ENCODE measurements at places on chromosomes 3 and 15.

DNA sequence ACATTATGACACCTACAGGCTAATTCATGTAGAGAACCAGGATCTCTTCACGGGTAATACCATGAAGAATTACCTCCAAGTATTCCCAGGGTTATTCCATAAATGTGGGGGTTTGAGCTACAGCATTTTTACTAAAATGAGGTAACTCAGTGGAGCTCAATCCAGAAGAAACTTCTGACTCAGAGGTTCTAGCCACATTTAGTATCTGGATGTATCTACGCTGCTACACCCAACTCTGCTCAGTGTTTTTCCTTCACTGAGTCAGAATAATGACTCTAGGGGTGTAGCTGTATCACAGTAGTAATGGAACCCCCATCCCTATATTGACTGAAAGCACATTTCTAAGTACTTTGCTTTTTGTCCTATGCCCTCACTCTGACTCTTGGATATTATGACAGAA is 52.4 kb downstream of the COPS2 start:
- no peak for DNase-seq

DNA sequence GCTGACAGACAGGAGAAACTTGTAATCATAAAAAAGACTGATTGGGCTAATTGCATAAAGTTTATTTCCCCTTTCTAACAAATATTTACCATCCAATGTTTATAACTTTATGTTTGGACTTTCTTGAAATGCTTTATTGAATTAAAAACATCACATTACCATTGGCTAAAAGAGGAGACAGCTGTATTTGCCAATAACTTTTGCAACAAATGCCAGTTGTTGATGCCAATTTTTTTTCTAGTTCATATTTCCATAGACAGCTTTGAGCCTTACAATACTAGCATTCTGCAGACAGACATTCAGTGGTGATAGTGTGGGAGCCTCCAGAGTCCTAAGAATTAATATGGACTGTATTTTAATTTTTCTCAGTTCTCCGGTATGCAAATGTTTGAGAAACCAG is 198.4 kb downstream of the ADAMTS17 start:
- DNase-seq, result no peak

- DNase-seq, result no peak
Measured at GRCh38 chr3:38043486-38043885, 4.5 kb downstream of the DLEC1 start.

DNA sequence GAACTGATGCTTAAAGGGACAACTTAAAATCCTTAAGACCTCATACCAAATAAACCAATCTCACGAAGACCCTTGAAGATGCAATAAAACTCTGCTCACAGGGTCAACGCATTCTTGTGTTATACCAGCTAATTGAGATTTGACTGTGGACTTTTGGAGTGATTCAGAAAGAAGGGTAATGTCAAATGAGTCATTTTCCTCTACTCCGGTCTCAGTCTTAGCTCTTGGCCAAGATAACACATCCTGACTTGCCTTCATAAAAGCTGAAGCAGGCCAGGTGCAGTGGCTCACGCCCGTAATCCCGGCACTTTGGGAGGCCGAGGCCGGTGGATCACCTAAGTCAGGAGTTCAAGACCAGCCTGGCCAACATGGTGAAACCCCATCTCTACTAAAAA is 3.8 kb downstream of the PKM start:
- no peak for DNase-seq

GRCh38 chr15:31254431-31255175 is 72.0 kb upstream of the KLF13 start:
- no peak for DNase-seq

DNA sequence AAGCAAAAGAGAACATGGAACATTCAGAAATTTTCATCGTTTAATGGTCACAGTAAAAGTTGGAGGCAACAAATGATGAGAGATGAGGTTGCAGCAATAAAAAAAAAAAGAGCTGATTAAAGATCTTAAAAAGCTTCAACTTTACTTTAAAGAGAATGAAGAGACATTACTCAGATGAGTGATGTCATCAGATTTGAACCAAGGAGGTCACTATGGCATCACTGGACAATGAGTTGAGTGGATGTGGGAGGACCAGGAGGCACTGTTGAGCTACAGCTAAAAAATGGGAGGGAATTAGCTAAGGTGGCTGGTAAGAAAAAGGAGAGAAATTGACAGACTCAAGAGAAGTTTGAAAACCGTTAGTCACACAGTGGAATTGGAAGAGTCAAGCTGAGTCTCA is 138.4 kb downstream of the SST start:
- DNase-seq, result no peak

DNA sequence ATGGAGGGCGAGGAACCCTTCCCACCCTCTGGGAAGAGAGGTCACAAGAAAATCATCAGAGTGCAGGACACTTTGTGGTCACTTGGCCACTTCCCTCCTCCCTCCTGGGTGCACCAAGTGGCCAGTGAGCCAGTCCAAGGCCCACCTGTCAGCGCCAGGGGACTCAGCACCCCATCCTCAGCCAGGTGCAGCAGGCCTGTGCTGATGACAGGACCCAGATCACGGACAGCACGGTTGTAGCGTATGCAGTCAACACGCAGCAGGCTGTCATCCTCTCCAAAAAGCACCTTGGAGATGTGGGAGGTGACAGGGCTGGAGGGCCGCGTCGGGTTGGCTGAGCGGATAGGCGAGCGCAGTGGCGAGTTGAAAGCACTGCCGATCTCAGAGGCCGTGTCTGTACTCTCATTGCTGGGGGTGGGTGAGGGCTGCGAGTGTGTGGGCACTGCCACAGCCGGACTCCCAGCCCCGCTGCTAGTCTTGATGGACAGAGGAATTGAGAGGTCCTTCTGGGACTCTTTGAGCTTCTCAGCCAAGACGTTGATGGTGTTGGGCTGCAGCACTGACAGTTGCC is 41.5 kb downstream of the SEMA3G start:
- DNase-seq, result no peak

DNA sequence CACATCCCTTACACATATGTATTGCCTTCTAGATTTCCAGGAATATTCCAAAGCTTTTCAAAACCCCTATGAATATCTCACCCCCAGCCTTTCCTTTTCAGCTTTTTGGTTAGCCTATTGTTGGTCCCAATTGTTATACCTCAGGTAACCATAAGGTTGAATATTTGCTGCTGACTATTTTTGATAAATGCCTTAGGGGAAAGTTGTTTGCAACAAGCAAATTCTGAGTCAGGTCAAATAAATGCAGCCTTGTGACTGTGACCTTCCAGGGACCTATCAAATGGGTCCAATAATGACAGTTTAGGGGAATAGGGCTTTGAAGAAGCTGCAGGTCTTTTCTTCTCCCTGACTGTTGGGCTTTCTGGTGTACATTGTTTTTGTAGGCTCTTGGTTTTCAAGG is 699.7 kb downstream of the NTRK3 start:
- no peak for DNase-seq

DNA sequence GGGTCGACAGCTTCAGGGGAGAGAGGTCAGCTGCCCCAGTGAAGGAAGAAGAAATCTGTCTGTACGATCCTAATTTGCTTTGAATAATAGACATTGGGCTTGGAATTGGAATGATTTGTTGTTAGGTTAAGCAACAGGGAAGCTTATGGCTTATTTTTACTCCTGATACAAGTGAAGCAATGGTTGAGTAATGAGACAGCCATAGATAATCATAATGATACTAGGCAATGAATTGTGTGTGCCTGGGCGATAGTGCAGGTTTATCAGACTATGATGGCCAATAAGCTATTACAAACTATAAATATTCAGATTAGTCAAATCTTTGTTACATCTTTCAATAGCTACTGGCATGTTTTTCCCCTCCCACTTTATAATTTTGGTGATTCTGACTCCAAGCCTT is 140.9 kb upstream of the CDIN1 start:
- no peak for DNase-seq

DNA sequence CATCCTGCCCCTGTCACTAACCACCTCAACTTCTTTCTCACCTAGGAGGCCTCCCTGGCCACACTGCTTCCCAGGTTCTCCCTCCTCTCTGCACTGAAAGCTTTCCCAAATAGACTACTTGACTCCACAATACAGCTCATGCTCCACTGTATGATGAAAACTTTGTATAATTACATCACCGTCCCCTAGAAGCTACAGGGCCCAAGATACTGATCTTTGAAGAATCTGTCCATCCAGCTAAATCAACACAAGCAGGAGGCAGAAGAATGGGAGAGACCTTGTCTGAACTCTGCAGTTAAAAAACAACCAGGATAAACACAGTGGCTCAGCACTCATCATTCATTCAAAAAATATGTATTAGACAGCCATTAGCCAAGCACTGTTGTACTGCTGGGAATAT is 26.4 kb upstream of the RPS17 start:
- DNase-seq, result no peak

DNA sequence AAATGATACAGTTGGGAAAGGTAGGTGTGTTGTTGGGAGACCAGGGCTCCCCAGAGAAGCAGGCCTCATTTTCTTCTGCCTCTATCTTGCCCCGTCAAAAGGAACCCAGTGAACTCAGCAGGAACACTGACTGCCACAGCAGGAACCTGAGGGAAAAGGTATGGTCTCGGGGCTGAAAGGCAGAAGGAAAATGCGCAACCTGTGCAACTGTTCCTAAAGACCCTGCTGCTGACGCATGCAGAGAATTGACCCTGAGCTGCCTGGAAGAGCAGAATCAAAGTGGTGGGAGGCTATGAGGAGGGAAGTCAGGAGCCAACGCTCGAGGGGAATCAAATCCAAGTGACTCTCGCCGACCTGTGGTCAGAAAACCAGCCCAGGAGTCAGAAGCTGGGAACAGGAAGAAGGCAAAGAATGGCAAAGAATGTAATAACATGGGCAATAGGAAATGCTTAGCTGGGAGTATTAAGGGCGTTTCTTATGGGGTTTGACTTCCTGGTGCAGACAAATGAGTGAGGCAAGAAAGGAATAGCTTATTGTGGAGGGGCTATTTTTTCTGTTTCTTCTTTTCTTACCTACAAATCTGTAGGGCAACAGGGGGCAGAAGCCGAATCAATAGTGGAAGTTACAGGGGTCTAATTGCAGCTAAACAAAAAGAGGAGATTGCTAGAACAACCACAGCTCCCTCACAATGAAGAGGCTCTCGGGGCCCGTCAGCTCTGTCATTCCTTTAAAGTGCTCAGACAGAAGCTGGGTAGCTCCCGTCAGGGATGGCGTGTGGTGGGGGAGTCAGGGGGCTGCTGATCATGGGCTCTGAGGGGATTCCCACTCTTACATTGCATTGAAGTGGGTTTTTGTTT is 65.4 kb upstream of the DLG1 start:
- DNase-seq, result no peak

DNA sequence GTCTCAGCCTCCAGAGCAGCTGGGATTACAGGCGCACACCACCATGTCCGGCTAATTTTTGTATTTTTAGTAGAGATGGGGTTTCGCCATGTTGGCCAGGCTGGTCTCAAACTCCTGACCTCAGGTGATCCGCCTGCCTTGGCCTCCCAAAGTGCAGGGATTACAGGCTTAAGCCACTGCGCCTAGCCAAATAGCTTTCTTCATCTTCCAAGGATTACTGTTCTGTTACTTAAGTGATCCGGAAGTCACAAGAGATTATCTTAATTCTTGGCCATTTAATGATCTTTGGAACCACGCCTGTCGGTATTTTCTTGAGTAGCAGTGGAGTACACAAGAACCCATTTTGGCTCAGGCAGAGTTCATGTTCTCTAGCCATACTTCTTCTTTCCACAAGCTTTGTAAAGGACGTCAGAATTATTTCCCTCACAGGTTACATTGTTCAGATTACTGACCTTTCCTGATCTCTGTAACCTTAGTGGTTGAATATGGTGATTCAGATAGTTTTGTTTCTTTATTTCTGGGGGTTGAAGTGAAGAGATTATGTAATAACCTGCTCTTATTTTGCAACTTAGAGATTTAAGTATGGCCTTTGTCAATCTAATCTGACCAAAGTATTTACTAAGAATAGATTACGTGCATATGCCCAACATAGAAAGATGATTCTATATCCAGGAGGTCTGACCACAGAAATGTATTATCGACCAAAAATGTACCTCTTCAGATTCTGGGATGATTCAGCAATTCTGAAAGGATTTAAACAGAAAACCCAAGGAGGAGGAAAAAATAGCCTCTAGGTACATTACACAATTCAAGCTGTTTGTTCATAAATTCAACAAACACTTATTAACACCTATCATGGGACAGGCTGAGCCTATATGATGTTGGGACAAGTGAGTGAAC is 132.2 kb downstream of the GREM1 start:
- no peak for DNase-seq

DNA sequence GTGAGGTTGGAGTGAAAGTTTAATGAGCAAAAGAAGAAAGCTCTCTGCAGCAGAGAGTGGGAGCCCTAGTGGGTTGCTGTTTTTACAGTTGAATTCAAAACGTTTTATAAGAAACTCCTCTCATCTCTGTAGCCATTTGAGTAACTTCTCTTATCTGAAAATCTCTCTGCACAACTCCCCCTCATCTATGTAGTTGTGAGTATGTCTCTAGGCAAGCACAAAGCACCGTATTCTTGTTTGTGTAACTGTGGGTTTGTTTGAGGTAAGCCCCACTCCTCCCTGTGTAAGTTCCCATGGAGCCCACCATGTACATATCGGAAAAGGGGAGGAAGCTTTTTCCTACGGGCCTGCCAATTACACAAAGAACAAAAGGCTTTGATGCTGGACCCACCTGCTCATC is 56.5 kb upstream of the GOLGA6L2 start:
- no peak for DNase-seq

GRCh38 chr3:167885277-167885676 is 149.8 kb downstream of the SERPINI1 start:
- DNase-seq, result no peak

- DNase-seq, result no peak
Measured at GRCh38 chr15:80934761-80935221, 54.8 kb downstream of the MESD start.

DNA sequence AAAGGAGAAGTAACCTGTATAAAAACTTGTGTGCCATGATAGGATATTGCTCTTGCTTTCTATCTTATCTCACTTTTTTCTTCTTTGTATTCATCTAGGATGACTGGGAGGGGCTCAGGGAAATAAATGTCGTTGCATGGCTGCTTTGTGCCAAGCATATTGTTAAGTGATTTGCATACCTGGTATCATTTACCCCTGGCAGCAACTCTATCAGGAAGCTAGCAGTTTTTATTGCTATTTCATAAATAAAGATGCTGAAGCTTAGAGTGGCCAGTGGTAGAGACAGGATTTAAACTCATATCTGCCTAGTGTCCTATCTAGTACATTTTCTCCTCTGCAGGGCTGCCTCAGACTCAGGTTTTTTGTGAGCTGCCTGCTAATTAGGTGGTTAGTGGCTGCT is 253.3 kb downstream of the PTPRG start:
- DNase-seq, result no peak

DNA sequence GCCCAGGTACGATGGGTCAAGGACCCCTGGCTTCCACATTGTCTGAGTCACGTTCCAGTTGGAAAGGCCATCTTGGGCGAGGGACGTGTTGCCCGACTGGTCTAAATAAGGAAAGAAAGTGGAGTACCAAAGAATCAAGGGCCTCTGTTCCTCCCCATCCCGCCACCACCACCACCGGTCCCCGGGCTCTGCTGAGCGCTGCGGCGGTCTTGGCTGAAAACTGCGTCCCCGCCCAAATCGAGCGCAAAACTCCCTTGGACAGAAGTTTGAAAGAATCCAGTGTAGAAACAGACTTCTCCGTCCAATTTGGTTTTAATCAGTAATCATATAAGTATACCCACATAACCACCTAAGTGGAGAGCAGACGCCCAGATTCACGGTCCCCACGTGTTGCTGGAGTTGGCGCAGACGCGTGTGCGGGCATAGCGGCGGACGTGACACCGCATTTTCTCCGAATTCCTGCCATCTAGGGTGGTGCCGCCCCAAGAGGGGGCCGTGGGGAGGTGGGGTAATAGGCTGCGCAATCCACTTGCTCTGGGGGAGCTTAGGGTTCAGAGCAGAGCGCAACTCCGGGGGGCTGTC is 243.8 kb upstream of the TOPAZ1 start:
- DNase-seq, result no peak
